ENCODE measurements at places on chromosomes 5 and 9. TPM values are rescaled to one million over a fixed set of nuclear protein-coding genes. Genes with fewer than 3 reads are reported as not detected.

Gene NXNL2
- total RNA-seq = 0.99 TPM

Gene FOXD4L5
- 0.03 TPM for total RNA-seq

Gene KCNN2
- 0.07 TPM for total RNA-seq

Gene CCDC180
- total RNA-seq = 1.2 TPM

Gene ADAMTSL2
- total RNA-seq = not detected

Gene PDGFRB
- 0.74 TPM for total RNA-seq
